Naive thymus-derived CD4-positive, alpha-beta T cell (primary cell): ENCODE measurements at places on chromosomes 7 and 10.

GRCh38 chr10:6120691-6121090, 31.9 kb downstream of the RBM17 start:
- DNase-seq = no peak
- no peaks in the 10 kb centered on the region for H3K27me3 ChIP-seq
- H3K27ac ChIP-seq = no peak overlapping the region
- H3K4me3 ChIP-seq = no peak overlapping the region

- no peaks in the 10 kb centered on the region for H3K4me1 ChIP-seq
- H3K27me3 ChIP-seq = no peaks in the 10 kb centered on the region
- H3K4me3 ChIP-seq = no peak overlapping the region
- no peak overlapping the region for H3K27ac ChIP-seq
These were observed 40.3 kb downstream of the PPIF start for GRCh38 chr10:79387466-79387973.

DNA sequence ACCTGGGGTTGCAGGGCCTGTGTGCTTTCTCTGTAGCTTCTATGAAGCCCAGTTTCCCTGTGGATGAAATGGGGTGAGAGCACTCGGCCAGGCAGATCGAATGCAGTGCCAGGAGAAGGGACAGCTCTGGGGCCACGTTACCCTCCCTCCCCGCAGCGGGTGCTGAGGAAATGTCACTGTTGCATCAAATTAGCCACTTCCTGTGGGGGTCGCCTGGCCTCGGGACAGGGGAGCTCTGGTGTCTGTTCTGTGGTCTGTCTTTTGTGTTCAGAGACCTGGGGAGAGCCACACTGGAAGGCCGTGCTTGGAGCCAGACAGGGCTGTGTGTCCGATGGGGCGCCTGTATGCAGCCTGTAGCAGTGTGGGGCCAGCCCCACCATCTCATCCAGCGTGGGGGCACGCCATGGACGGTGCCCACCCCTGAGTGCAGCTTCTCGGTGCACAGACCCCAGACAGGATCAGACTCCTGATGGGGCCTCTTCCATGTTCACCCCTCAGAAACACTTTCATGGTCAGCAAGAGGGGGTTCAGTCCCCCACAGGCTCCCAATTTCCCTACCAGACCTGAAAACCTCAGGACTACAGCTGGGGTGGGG, 13.6 kb downstream of the TTYH3 start:
- H3K4me1 ChIP-seq = peaks cover 17% of the 10 kb centered on the region
- DNase-seq = peak; percentile 30
- H3K27ac ChIP-seq = no peak overlapping the region
- H3K4me3 ChIP-seq = peak overlapping the region; percentile 32

DNA sequence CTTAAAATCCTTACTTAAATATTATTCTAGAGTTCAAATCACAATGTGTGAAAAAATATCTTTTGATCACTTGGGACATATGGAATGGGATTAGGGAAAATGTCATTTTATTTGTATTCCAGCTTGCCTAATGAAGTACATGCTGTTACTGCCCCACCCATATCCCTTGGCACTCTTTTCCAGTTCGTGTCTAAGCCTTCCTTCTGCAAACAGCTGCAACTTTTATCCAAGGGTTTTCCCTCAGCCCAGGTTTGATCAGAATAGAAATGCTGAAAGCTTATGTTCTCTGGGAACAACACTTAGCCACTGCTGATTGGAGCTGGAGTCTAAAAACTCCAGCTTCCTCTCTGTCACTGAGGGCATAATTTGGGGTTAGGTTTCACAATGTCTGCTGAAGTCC, 214.1 kb upstream of the FAM3C start:
- no peak for DNase-seq
- H3K27me3 ChIP-seq = no peaks in the 10 kb centered on the region
- H3K4me3 ChIP-seq = no peak overlapping the region
- H3K27ac ChIP-seq = no peak overlapping the region
- H3K4me1 ChIP-seq = no peaks in the 10 kb centered on the region
- H3K36me3 ChIP-seq = no peaks in the 10 kb centered on the region

GRCh38 chr7:142856565-142857245, 1.8 kb downstream of the EPHB6 start:
- no peak for DNase-seq
- no peaks in the 10 kb centered on the region for H3K27me3 ChIP-seq
- H3K4me3 ChIP-seq = peak overlapping the region; percentile 85
- no peaks in the 10 kb centered on the region for H3K36me3 ChIP-seq
- H3K27ac ChIP-seq = peak overlapping the region; percentile 22
- H3K4me1 ChIP-seq = peaks cover 12% of the 10 kb centered on the region

DNA sequence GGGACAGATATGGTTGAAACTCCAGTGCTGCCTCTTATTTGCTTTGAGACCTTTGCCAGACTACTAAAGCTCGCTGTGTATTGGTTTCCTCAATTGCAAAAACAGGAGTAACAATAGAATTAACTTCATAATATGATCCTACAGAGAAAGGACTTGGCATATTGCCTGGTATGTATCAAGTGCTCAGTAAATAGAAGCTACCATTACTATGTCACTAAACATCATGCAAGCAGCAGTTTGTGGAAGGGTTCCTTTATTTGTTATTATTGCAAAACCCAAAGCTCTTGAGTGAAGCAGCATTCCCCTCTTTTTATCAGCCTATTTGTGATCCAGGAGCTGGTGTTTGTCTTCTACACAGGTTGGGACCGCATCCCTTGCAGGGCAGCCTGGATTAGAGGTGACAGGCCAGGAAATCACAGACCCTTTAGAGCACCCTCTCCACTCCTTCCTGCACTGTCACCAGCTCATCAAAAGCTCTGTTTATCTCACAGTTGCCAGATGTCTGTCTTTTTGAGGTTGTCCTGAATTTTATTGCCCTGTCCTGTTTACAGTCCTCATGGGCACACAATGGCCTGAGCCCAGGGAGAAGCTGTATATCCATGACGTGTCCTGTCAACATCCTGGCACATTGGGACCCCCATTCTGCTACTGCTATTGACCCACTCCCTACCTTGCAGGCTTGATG, 121.5 kb downstream of the SNX10 start:
- no peak overlapping the region for H3K27ac ChIP-seq
- H3K4me3 ChIP-seq = no peak overlapping the region
- no peaks in the 10 kb centered on the region for H3K36me3 ChIP-seq
- no peak for DNase-seq
- no peaks in the 10 kb centered on the region for H3K4me1 ChIP-seq
- no peaks in the 10 kb centered on the region for H3K27me3 ChIP-seq
